ENCODE measurements at places on chromosomes 11 and 22. TPM values are rescaled to one million over a fixed set of nuclear protein-coding genes. Genes with fewer than 3 reads are reported as not detected.

Gene LRRC10B
- total RNA-seq: 0.09 TPM

Gene MRE11
- 12.3 TPM for total RNA-seq

Gene GAL
- total RNA-seq: 4.8 TPM

Gene ABCC8
- total RNA-seq: 5.7 TPM

Gene SOX6
- total RNA-seq: 15.5 TPM

Gene NXPE4
- 0.18 TPM for total RNA-seq

Gene DEFB131B
- total RNA-seq: not detected

Gene SHANK3
- 9.1 TPM for total RNA-seq

Gene PATE2
- not detected for total RNA-seq

Gene GDPD4
- total RNA-seq: 7.4 TPM

Gene RASSF7
- total RNA-seq: 107 TPM

Gene GGTLC3
- not detected for total RNA-seq

Gene GTF2H1
- total RNA-seq: 34.8 TPM

Gene OR4D5
- not detected for total RNA-seq

Gene UBQLN3
- 13.5 TPM for total RNA-seq

Gene UBQLNL
- 0.68 TPM for total RNA-seq

Gene SYT8
- 4.1 TPM for total RNA-seq

Gene TBX10
- total RNA-seq: not detected

Gene MCHR1
- total RNA-seq: 0.45 TPM

Gene FXYD2
- total RNA-seq: 0.87 TPM

Gene HTR3B
- total RNA-seq: not detected

Gene KRTAP5-8
- total RNA-seq: not detected

Gene OR51S1
- total RNA-seq: not detected

All from prostate gland (tissue), 2 donors.